ENCODE measurements at places on chromosomes 4 and X.

GRCh38 chr4:41329361-41329760, 72.6 kb downstream of the UCHL1 start:
- no peak for DNase-seq

GRCh38 chrX:308821-309520, 9.6 kb downstream of the GTPBP6 start:
- peak; percentile 18 for DNase-seq

GRCh38 chr4:123651066-123651465, 254.5 kb downstream of the SPRY1 start:
- no peak for DNase-seq

DNA sequence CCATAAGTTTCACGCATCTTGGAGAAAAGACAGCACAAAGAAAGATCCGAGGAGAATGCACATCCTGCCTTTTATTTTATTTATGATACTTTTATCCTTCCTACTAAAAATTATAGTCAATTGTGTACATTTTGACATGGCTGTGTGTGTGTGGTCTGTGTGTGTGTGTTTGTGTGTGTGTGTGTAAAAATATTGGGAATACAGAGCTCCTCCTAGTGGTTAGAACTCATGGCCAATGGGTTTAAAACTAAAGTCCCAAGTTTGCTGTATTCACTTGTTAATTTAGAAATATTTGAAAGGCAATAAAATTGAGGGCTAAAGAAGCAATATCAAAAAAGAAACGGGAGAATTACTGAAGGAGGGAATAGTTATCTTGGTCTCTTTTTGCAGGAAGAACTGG, 47.5 kb downstream of the NKX6-1 start:
- DNase-seq = no peak

DNA sequence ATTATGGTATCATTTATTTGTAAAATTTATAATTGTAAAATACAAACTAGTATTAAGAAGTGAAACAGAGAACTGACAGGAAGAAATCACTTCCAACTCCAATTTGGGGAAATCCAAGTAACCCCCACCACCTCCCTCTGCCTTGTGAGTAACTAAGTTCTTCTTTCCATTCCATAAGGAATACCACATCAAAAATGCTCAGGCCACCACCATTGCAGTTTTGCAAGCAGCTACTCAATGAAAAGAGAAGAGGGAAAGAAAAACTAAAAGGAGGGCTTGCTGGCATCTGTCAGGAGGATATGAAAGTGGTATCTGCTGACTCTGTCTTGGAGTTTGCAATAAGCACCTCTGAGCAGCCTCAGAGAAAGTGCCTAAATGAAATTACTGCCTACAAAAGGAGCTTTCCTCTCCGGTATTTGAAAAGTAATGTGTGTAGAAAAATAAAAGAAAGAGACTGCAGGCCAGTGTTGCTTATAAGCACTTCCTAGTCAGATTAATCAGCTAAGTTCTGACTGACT, 228.7 kb downstream of the OPHN1 start:
- DNase-seq = no peak

DNA sequence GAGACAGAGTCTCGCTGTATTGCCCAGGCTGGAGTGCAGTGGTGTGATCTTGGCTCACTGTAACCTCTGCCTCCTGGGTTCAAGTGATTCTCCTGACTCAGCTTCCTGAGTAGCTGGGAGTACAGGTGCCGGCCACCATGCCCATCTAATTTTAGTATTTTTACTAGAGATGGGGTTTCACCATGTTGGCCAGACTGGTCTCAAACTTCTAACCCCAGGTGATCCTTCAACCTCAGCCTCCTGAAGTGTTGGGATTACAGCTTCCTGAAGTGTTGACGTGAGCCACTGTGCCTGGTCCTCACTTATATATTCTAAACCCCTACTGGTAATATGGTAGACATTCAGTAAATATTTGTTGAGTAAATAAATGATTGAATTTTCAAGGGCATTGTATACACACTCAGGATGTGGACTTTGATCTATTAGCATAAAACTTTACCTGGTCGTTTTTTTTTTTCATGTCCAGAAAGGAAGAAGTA, 33.0 kb downstream of the MTHFD2L start:
- no peak for DNase-seq

DNA sequence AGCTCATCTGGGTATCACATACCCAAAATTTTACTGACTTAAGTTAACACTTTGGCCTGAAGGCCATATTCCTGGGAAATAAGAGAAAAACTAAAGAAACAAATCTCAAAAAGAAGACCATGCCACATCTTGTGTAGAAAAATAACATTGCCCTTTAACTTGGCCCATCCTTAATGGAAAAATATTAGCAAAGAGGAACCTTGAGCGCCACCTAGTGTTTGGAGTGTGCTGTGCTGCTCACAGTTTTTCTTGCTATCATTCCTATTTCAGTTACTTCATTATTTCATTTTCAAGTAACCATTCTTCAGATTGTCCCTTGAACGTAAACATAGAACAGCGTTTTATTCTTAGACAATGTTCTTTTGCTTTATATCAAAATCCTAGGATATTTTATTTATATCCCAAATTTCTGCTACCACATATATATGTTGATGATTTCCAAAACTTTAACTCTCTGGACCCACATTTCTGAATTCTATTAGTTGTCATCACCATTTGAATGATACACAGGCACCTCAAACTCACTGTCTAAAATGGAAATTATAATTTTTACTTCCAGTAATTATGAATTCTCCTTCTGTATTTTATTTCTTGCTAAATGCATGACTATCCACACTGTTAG, 999.0 kb upstream of the ADGRL3 start:
- DNase-seq = no peak

All from tibial artery (tissue), 4 donors.